Activated B cell treated with CpG ODN at 0.5 μM for 24 hours (primary cell): ENCODE measurements at places on chromosomes 3 and 15. TPM values are rescaled to one million over a fixed set of nuclear protein-coding genes. Genes with fewer than 3 reads are reported as not detected.

ADAMTS7 gene
- total RNA-seq: 12.0 and 14.1 TPM in 2 replicates

GRCh38 chr3:29906906-29907305, 626.0 kb downstream of the RBMS3 start:
- no peaks in the 10 kb centered on the region for H3K4me1 ChIP-seq
- no peak for DNase-seq

MRPL3 gene
- total RNA-seq: 79.9 and 81.7 TPM in 2 replicates

GRK7 gene
- total RNA-seq: not detected in 2 replicates

DNA sequence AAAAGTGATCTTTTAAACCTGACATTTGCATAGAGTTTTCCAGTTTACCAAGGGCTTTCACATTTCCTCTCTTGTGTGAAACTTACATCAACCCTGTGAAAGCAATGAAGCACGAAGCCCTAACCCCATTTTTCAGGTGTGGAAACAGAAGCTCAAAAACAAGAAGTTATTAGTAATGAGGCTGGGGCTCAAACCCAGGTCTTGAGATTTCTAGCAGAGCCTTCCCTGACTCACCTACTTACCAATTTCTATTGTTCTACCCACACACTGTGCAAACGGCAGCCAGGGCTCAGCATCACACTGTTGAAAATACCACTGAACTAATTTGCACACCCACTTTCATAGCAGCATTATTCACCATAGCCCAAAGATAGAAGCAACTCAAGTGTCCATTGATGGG, 117.8 kb upstream of the IGF1R start:
- no peak overlapping the region for H3K4me3 ChIP-seq
- peaks cover 6% of the 10 kb centered on the region for H3K27me3 ChIP-seq
- no peak for DNase-seq
- H3K36me3 ChIP-seq: no peaks in the 10 kb centered on the region
- no peaks in the 10 kb centered on the region for H3K4me1 ChIP-seq

LRRC31 gene
- total RNA-seq: not detected in 2 replicates

SKOR1 gene
- 0.53 and 0.64 TPM in 2 replicates for total RNA-seq

GRCh38 chr3:56197259-56197965, 270.9 kb downstream of the ERC2 start:
- DNase-seq: no peak
- no peaks in the 10 kb centered on the region for H3K4me1 ChIP-seq
- no peak overlapping the region for H3K27ac ChIP-seq
- no peaks in the 10 kb centered on the region for H3K36me3 ChIP-seq

DNA sequence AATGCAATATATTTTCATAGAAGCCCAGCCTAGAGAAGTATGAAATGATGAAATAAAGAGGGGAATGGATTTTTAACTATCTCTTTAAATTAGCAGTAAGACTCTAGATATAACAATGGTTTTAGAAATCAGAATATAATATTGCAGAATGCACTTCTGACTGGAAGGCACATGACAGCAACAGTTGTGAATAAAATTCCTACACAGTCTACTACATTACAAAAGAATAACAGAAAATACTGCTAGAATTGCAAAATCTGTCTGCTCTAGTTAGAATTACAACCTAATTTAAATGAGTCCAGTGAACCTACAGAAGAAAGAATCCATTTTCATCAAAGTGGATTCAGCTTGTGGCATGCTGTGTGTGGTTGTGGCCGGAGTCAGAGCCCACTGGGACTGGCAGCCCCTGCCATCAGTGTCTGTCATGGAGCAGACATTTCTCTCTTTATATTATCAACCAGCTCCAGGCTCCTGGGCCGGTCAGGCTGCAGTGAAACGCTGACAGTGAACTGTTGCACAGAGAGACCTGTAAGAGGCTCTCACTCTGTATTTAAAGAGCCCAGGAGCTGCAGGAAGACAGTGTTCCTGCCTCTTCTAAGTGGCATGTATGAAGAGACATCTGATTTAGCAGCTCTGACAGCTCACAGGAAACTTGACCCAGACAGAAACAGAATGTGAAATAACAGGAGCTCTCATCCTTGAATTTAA, 1523.8 kb upstream of the CADM2 start:
- H3K36me3 ChIP-seq: no peaks in the 10 kb centered on the region
- no peak overlapping the region for H3K27ac ChIP-seq
- H3K4me3 ChIP-seq: no peak overlapping the region
- H3K4me1 ChIP-seq: no peaks in the 10 kb centered on the region

GRCh38 chr15:67641453-67641852, 99.0 kb downstream of the MAP2K5 start:
- DNase-seq: no peak
- H3K27ac ChIP-seq: no peak overlapping the region
- H3K4me3 ChIP-seq: no peak overlapping the region
- H3K4me1 ChIP-seq: no peaks in the 10 kb centered on the region
- peaks cover 46% of the 10 kb centered on the region for H3K36me3 ChIP-seq

KNG1 gene
- not detected in 2 replicates for total RNA-seq

GRCh38 chr15:73051391-73051806, 864 bp upstream of the NEO1 start:
- DNase-seq: no peak
- H3K4me3 ChIP-seq: peak overlapping the region; percentile 71
- peaks cover 9% of the 10 kb centered on the region for H3K4me1 ChIP-seq
- H3K27ac ChIP-seq: no peak overlapping the region
- no peaks in the 10 kb centered on the region for H3K36me3 ChIP-seq
- H3K27me3 ChIP-seq: peaks cover 28% of the 10 kb centered on the region
